NT2/D1 (cell line): ENCODE measurements at places on chromosomes 12 and 14.

- DNase-seq: no peak
Measured at GRCh38 chr12:54225666-54226065, 36.9 kb upstream of the SMUG1 start.

- DNase-seq: no peak
Measured at GRCh38 chr12:6272300-6273204, 37.9 kb upstream of the PLEKHG6 start.

DNA sequence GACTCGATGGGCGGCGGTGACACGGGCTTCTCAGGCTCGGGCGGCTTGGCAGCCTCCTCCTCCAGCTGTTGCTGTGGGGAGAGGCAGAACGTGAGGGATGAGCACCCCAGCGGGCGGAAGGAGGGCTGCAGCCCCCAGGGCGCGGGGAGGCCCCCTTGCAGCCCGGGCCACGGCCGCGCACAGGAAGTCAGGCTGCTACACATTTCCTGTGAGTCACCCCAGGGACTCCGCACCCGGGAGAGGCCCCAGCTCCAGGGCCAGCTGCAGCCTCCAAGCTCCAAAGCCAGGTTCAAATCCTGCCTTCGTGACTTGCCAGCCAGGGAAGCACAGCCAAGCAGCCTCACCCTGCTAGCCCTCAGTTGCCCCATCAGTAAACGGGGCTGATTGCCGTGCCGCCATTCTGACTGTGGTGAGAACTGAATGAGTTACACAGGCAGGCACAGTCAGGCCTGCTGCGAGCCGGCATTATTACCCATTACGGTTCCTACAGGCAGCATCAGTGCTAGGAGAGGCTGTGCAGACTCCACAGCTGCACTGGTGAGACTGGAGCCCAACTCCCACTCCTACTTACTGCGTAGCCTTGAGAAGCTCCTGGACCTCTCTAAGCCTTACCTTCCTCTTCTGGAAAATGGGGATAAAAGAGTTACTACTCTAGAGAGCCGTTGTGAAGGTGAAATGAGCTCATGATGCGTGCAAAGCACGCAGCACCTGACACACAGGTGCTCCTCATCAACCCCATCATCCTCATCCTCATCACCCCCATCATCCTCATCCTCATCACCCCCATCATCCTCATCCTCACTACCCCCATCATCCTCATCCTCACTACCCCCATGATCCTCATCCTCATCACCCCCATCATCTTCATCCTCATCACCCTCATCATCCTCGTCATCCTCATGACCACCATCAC lies 100.9 kb downstream of the NCOR2 start:
- no peak for DNase-seq

DNA sequence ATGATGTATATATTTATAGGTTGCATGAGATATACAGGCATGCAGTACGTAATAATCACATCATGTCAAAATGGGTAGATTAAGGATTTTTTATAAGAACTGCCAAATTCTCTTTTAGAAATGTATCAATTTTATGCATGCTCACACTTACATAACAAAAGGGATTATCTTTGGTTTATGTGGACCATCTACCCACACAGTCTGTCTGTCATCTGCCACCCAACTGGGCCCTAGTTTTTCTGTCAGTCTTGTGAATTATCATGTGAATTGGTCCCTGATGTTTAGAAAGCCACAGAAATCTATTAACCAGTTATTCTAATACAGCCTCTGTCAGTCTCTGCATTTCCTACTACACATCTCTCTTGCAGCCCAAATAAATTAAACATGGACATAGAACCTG lies 133.4 kb downstream of the ACSS3 start:
- DNase-seq: no peak

DNA sequence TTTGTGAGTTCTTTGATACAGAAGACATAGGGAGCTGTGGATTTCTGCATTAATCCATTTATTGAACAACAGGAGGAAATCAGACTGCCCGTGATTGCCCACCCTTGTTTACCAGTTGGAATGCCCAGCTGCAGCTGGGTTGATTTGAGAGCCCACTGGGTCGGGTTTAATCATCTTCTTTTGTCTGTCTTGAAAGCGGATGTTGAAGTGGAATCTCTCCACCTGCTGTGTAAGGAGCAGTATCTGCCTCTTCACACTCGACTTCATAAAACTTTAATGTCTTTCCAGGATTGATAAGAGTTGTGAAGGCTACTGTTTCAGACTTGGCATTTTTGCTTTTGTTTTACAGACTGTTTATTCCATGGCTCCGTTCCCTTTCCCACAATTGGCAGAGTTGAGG lies 39.9 kb downstream of the TBC1D30 start:
- no peak for DNase-seq

DNA sequence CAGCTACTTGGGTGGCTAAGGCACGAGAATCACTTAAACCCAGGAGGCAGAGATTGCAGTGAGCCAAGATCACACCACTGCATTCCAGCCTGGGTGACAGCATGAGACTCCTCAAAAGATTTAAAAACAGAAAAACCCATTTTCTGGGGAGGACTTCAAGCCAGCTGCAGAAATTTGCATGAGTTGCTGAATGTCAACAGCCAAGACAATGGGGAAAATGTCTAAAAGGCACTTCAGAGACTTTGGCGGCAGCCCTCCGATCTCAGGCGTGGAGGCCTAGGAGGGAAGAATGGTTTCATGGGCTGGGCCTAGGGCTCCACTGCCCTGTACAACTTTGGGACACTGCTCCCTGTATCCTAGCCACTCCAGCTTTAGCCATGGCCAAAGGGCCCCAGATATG lies 177.8 kb upstream of the C14orf180 start:
- no peak for DNase-seq

- no peak for DNase-seq
Measured at GRCh38 chr12:132806857-132807256, 21.8 kb downstream of the GOLGA3 start.

DNA sequence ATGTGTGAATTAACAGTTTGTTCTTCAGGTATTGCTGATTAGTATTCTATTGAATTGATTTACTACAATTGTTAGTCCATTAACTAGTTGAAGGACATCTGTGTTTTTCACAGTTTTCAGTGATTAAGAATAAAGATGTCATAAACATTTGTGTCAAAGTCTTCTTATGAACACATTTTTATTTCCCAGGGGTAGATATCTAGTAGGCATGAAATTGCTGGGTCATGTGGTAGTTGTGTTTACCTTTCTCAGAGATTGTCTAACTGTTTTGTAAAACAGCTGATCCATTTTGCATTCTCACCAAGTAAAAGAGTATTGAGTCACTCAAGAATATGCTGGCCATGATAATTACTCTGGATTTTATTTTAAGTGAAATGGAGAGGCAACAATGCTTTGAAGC lies 1145.3 kb downstream of the FSCB start:
- DNase-seq: no peak

GRCh38 chr12:80222261-80222660 lies 122.9 kb downstream of the OTOGL start:
- DNase-seq: no peak

GRCh38 chr14:52355526-52355925 lies 41.4 kb downstream of the PTGER2 start:
- no peak for DNase-seq

- DNase-seq: no peak
Measured at GRCh38 chr14:101959277-101959676, 5.1 kb upstream of the DYNC1H1 start.

- DNase-seq: no peak
Measured at GRCh38 chr12:24798335-24798734, 150.6 kb downstream of the BCAT1 start.

- no peak for DNase-seq
Measured at GRCh38 chr14:36940476-36940875, 231.9 kb downstream of the SLC25A21 start.

GRCh38 chr12:21451529-21451928 lies 14.1 kb downstream of the PYROXD1 start:
- DNase-seq: peak; percentile 28

- DNase-seq: no peak
Measured at GRCh38 chr14:103854017-103854808, 6.8 kb upstream of the PPP1R13B start.

DNA sequence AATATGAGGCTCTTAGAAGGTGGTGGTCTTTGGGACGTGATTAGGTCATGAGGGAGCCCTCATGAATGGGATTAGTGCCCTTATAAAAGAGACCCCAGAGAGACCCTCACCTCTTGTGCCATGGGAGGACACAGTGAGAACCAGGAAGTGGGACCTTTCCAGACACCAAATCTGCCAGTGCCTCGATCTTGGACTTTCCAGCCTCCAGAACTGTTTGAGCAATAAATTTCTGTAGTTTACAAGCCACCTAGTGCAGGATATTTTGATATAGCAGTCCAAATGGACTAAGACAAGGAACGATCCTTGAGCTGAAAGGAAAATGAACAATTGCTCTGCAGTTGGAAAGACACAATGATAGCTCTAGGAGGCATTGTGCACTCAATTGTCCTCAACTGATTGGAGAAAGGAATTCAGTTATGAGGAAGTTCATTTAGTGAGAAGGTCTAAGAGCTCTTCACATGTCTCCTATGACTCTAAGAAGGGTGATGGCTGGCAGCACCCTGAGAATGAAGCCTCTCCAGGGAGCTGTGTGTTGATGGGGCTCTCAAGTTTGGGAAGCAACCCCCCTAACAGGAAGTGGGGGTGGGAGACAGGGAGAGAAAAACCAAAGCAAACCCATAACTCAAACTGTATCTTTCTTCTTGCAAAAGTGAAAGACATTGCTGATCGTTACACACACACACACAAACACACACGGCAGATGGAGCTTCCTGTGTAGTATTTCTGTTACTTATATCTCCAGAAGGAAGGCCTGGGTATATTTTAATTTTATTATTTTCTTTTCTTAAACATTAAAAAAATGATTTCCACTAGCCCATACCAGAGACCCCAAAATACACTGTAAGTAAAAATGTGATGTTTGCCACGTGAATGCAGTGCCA lies 21.0 kb downstream of the CHST11 start:
- DNase-seq: no peak

GRCh38 chr12:117587631-117588287 lies 226.3 kb upstream of the NOS1 start:
- DNase-seq: no peak

GRCh38 chr14:94021001-94021400 lies 5.1 kb upstream of the OTUB2 start:
- DNase-seq: no peak

GRCh38 chr12:68406134-68406576 lies 74.0 kb upstream of the MDM1 start:
- DNase-seq: no peak

DNA sequence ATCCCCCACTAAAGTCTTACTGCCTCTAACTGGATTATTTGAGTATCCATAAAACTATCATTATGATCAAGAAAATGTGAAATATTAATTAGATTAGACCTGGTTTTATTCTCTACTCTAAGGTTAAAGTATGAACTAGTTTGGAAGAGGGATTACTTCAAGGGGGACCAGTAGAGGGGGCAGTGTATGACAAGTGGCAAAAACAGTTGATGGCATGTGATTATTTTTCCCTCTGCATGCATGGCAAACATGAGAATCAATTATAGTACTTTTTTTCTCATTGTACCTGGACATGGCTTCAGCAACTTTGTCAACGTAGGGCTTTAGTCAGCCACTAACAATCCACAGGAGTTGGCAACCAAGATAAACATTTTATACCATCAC lies 145.0 kb upstream of the SLC38A2 start:
- DNase-seq: no peak
